ENCODE measurements at places on chromosomes 3 and 15. TPM values are rescaled to one million over a fixed set of nuclear protein-coding genes. Genes with fewer than 3 reads are reported as not detected.

Gene DAZL
- not detected for total RNA-seq

DNA sequence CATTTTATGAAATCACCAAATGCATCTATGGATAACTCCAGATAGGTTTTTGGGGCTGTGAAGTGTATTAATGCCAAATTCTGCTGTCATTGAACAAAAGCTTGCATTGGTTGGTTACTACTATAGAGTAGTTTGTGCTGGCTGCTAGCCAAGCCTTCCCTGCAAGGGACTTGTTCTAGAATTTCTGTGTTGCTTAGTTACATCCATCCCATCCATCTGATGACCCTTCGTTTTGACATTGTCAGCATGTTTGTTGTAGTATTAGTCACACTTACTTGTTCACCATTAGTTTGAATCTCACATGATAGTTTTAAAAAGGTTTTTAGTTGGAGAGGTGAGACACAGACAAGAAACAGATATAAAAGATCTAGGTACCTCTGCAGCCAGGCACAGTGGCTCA, 7.0 kb upstream of the NIPA2 start:
- no peak overlapping the region for H3K4me3 ChIP-seq
- H3K4me1 ChIP-seq: no peaks in the 10 kb centered on the region
- no peak overlapping the region for H3K27ac ChIP-seq
- no peaks in the 10 kb centered on the region for H3K27me3 ChIP-seq
- peaks cover 5% of the 10 kb centered on the region for H3K36me3 ChIP-seq

- H3K27me3 ChIP-seq: no peaks in the 10 kb centered on the region
- H3K36me3 ChIP-seq: peaks cover 30% of the 10 kb centered on the region
- H3K27ac ChIP-seq: no peak overlapping the region
- H3K4me1 ChIP-seq: no peaks in the 10 kb centered on the region
Measured at GRCh38 chr3:169990431-169990830, 23.8 kb downstream of the SEC62 start.

DNA sequence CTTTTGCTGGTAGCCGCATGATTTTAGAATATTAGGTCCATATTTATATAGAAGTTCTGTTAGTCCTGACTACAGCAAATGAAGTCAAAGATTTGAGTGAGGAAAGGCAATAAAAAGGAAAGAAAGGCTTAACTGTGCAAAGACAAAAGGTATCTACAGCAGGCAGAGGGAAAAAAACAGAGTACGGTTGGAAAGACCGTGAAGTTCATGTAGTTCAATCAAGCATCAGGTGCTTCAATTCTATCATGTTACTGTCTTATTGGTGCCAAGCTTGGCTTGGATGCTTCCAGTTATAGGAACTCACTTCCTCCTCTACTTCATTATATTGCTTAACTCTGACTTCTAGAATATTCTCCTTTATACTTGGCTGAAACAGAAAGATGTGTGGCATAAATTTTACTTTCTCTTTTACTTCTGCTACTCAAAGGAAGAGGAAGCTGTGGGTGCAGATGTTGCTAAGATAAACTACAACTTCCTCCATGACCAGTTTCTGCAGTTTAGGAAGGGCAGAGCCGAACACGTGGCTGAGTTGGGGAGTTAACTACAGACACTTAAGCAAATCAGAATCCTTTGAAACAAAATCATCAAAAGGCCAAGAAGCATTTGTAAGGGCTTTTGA, 72.6 kb upstream of the ZBED2 start:
- H3K27me3 ChIP-seq: no peaks in the 10 kb centered on the region
- peak overlapping the region; percentile 38 for H3K4me3 ChIP-seq
- peak; percentile 90 for DNase-seq

DNA sequence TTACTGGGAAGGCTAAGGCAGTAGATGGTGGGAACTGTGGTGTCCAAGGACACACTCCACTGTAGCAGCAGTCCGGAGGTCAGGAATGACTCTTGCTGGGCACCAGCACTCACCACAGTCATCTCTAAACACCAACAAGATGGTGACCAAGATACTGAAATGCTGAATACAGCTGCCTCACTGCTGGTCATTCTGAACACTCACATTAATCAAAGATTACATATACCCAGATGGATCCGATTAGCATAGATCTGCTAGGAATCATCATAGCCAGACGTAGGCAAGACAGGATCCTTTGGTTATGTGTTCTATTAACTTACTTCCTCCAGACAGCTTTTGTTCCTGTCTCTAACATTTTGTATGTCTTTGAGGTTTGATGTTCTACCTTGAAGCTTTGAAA, 134.9 kb upstream of the BFSP2 start:
- no peaks in the 10 kb centered on the region for H3K4me1 ChIP-seq
- H3K27me3 ChIP-seq: peaks cover 8% of the 10 kb centered on the region
- DNase-seq: no peak
- no peak overlapping the region for H3K27ac ChIP-seq
- H3K4me3 ChIP-seq: no peak overlapping the region
- H3K36me3 ChIP-seq: no peaks in the 10 kb centered on the region

Gene TEX264
- 65.0 TPM for total RNA-seq

DNA sequence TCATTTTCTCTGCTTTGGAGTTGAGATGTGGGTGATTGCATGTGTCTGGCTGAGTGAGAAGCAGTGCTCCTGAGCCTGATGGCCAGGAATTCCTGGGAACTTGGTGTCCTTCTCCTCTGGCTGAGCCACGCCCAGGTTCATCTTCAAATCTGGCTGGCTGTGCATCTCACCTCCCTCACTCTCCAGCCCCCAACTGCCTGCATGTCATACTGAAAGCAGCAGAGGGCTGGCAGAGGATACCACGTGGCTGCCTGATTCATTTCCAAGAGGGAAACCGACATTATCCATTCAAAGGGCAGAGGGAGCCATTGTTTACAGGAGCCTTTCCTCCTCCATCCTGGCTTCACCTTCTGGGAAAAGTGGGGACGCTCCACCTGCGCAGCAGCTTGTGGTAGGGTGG, 57.4 kb downstream of the ABHD5 start:
- peaks cover 3% of the 10 kb centered on the region for H3K27me3 ChIP-seq
- H3K27ac ChIP-seq: no peak overlapping the region
- no peak for DNase-seq
- no peaks in the 10 kb centered on the region for H3K36me3 ChIP-seq

GRCh38 chr3:99638167-99638948, at the start of gene COL8A1:
TSS of gene COL8A1 (plus strand) at chr3:99638594. CDS start at chr3:99790683, 152,089 bp downstream.
- H3K4me1 ChIP-seq: peaks cover 12% of the 10 kb centered on the region
- H3K27ac ChIP-seq: no peak within 1 kb of the TSS
- no peak within 1 kb of the TSS for H3K4me3 ChIP-seq

DNA sequence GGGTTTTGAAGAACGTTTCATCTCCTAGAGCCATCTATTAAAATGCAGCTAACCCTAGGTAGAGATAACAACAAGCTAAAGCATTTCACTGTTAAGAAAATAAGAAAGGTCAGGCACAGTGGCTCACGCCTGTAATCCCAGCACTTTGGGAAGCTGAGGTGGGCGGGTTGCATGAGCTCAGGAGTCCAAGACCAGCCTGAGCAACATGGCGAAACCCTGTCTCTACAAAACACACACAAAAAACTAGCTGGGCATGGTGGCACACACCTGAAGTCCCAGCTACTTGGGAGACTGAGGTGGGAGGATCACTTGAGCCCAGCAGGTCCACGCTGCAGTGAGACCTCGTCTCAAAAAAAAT, 5.4 kb upstream of the TBC1D5 start:
- H3K36me3 ChIP-seq: no peaks in the 10 kb centered on the region
- peaks cover 43% of the 10 kb centered on the region for H3K4me1 ChIP-seq
- peaks cover 2% of the 10 kb centered on the region for H3K27me3 ChIP-seq
- no peak for DNase-seq
- H3K27ac ChIP-seq: peak overlapping the region; percentile 58

Gene MEGF11
- total RNA-seq: not detected

DNA sequence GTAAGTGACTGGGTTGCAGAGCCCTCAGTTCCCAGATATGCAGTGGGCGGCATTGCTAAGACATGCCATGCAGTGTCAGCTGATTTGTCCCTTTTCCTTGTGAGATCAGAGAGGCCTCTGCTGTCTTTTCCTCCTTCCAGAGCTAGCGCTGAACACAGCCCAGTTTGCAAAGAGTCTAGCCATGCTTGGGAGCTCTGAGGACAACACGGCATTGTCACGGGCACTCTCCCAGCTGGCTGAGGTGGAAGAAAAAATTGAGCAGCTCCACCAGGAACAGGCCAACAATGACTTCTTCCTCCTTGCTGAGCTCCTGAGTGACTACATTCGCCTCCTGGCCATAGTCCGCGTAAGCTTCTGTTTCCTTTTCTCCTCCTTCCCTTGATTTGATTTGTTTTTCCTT, 20.0 kb upstream of the SNX22 start:
- no peak overlapping the region for H3K4me3 ChIP-seq
- peaks cover 54% of the 10 kb centered on the region for H3K36me3 ChIP-seq
- no peak overlapping the region for H3K27ac ChIP-seq
- H3K4me1 ChIP-seq: no peaks in the 10 kb centered on the region

Gene GOLGA8K
- total RNA-seq: 0.68 TPM

GRCh38 chr15:72923289-72923688, 129.0 kb upstream of the NEO1 start:
- no peaks in the 10 kb centered on the region for H3K4me1 ChIP-seq
- no peak overlapping the region for H3K27ac ChIP-seq
- DNase-seq: no peak
- peaks cover 38% of the 10 kb centered on the region for H3K27me3 ChIP-seq
- no peaks in the 10 kb centered on the region for H3K36me3 ChIP-seq

- H3K27me3 ChIP-seq: peaks cover 5% of the 10 kb centered on the region
- no peaks in the 10 kb centered on the region for H3K4me1 ChIP-seq
- no peak overlapping the region for H3K4me3 ChIP-seq
- peak; percentile 11 for DNase-seq
Measured at GRCh38 chr3:196962108-196962929, 6.3 kb downstream of the PIGZ start.

GRCh38 chr3:68743521-68743920, 188.8 kb downstream of the TAFA4 start:
- no peaks in the 10 kb centered on the region for H3K36me3 ChIP-seq
- H3K27me3 ChIP-seq: peaks cover 3% of the 10 kb centered on the region
- DNase-seq: no peak
- H3K4me3 ChIP-seq: no peak overlapping the region
- H3K4me1 ChIP-seq: no peaks in the 10 kb centered on the region

GRCh38 chr3:10625323-10625722, 119.9 kb upstream of the ATP2B2 start:
- no peak overlapping the region for H3K27ac ChIP-seq
- DNase-seq: no peak
- no peaks in the 10 kb centered on the region for H3K4me1 ChIP-seq
- no peaks in the 10 kb centered on the region for H3K27me3 ChIP-seq

GRCh38 chr3:43373560-43373928, 87.2 kb downstream of the SNRK start:
- H3K4me3 ChIP-seq: no peak overlapping the region
- H3K27me3 ChIP-seq: no peaks in the 10 kb centered on the region
- H3K27ac ChIP-seq: no peak overlapping the region
- H3K36me3 ChIP-seq: no peaks in the 10 kb centered on the region
- DNase-seq: no peak

Gene MYO5C
- total RNA-seq: 3.2 TPM

Gene CTXN2
- total RNA-seq: not detected

DNA sequence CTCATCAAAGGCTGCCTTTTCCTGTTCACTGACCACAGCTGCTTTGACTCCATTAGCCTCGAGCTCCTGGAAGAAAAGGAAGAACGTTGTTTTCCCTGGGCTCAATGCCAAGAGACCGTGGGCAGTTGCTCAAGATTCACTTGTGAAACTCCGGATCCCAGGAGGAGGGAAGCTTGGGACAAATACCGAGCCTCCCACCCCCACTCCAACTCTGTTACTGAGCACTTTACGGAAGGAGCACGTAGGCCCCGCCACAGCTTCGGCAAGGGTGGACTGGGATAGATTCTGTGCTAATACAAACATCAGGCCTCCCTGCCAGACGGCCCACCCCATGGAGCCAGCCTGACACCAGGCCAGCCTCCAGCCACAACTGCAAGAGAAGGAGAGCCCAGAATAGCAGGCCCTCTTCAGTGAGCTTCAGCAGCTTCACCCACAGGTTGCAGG, 10.8 kb upstream of the FANCD2 start:
- no peak overlapping the region for H3K27ac ChIP-seq
- no peak for DNase-seq
- H3K36me3 ChIP-seq: peaks cover 14% of the 10 kb centered on the region
- no peak overlapping the region for H3K4me3 ChIP-seq
- no peaks in the 10 kb centered on the region for H3K27me3 ChIP-seq
- H3K4me1 ChIP-seq: peaks cover 27% of the 10 kb centered on the region
